Stimulated activated naive CD4-positive, alpha-beta T cell treated with Interleukin-2 at 50 U/mL for 16 hours (primary cell): ENCODE measurements at places on chromosomes 3 and 15.

DNA sequence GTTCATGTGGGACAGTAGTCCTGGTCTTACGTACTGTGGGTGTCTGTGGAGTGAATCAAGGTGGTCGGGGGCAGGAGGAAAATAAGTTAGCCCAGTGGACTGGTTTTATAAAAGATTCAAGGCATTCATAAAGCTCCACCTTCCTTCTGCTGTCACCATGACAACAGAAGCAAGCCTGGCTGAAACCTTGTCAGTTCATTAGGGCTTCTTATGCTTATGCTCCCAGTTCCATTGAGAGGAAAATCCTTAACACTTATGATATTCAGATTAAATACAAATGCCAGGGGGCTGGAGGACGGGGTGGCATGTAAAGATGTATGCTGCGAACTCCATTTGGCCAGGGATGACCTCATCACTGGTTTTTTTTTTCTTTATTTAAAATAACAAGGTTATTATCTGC, 283.1 kb upstream of the ATP10A start:
- DNase-seq: no peak

DNA sequence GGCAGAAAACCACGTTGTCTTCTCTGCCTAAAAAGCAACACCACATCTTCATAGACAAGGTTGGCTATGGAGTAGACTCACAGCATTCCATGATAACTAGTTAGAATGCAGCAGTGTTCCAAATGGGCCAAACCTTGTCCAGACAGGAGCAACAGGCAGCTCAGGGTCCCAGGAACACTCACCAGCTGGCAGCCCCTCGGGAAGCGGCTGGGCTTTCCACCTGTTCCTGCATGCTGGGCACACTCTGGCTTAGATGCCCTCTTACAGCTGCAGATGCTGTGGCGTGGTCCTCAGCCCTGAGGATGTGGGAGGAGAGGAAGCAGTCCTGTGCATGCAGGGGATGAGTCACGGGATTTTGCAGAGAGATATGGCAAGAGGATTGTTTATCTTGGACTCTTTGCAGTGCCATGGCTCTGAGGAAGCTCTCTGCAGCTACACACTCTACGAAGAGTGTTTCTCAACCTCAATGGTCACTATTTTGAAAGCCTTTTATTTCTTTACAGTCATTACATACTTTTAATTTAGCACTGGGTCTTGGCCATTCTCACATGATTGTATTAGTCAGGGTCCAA, 11.3 kb downstream of the NRROS start:
- no peak for DNase-seq

GRCh38 chr3:15636028-15636709, 34.6 kb downstream of the BTD start:
- peak; percentile 6 for DNase-seq

GRCh38 chr15:55031727-55032126, 165.0 kb downstream of the RSL24D1 start:
- no peak for DNase-seq
